ENCODE measurements at places on chromosomes 12 and 14. TPM values are rescaled to one million over a fixed set of nuclear protein-coding genes. Genes with fewer than 3 reads are reported as not detected.

The SLC38A6 gene
- 21.8 TPM for polyA plus RNA-seq

The LACRT gene
- polyA plus RNA-seq: not detected

The FZD10 gene
- polyA plus RNA-seq: 1.2 TPM

The TAS2R43 gene
- polyA plus RNA-seq: not detected

The RIN3 gene
- not detected for polyA plus RNA-seq

The ISCA2 gene
- polyA plus RNA-seq: 54.8 TPM

The GLIPR1L1 gene
- polyA plus RNA-seq: 4.4 TPM

The RIPK3 gene
- polyA plus RNA-seq: not detected

The EDDM3A gene
- not detected for polyA plus RNA-seq

The NPFF gene
- polyA plus RNA-seq: not detected

The EPYC gene
- polyA plus RNA-seq: not detected

The SDSL gene
- 4.2 TPM for polyA plus RNA-seq
